ENCODE measurements at places on chromosomes 7 and 10.

- DNase-seq = no peak
Measured at GRCh38 chr10:70145166-70145665, 1.3 kb downstream of the TYSND1 start.

DNA sequence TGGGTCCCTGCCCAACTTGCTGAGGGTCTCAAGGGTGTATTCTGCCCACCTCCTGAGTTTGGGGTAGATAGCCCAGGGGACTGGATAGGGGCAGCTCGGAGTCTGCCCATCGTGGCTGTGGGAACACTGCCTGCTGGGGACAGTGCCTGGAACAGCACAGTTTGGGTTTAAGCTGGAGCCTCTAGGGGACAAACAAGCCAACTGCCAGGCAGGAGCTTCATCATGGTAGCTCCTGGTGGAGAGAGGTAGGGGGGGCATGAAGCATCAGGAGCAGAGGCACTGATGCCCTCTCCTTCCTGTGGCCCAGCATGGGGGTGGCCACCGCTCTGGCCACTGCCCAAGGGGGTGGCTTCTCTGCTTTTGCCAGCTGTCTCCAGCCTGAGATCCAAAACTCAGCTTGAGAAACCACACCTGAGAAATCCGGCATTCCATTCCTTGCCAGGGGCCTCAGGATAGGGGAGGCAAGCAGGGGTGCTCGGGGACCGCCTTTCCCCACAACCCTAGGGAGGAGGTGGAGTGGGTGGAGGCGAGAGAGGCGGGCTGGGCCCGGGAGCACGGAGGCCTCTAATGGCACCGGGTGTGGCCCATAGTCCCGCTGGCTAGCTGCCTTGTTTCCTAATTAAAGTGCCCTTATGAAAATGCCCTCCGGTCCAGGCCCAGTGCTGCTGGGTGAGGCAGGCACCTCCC is 47.6 kb downstream of the UNC5B start:
- DNase-seq = no peak

DNA sequence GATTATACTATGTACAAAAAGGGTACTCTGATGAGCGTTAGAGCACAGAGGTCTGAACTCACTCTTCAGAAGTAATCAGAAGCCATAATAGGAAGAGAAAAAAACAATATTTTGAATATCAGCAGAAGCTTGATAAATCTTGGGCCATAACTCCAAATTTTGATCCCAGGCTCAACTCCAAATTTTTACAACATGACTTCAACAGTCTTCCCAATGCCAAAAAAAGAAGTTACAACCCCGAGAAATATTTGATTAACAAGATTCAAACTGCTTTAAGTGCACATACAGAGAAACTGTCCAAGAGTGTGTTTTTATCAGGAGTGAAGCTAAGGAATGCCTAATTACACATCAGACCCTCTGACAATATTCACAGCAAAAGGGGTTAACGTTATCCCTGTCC is 7.5 kb downstream of the MPP7 start:
- no peak for DNase-seq

- DNase-seq = no peak
Measured at GRCh38 chr7:98860071-98860470, 9.7 kb downstream of the TMEM130 start.

- DNase-seq = no peak
Measured at GRCh38 chr10:31484431-31485135, 165.6 kb downstream of the ZEB1 start.

- no peak for DNase-seq
Measured at GRCh38 chr10:106571192-106571946, 593.1 kb downstream of the SORCS1 start.

DNA sequence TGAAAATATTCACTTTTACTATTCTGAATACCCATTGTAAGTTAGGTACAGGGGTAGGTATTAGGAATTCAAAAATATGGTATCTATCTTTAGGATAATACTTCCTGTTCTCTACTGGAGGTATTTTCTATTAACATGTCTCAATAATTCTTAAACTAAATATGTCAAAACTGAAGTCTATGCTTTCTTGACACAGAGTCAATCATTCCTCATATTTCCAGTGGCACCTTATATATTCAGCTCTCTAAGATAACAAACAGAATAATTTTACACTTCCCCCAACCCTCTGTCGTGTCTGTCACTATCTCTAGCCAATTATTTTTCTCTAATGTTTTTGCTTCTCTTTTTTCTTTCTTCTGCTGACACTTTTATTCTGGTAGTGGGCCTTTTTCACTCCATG is 138.9 kb downstream of the TMEM26 start:
- no peak for DNase-seq

DNA sequence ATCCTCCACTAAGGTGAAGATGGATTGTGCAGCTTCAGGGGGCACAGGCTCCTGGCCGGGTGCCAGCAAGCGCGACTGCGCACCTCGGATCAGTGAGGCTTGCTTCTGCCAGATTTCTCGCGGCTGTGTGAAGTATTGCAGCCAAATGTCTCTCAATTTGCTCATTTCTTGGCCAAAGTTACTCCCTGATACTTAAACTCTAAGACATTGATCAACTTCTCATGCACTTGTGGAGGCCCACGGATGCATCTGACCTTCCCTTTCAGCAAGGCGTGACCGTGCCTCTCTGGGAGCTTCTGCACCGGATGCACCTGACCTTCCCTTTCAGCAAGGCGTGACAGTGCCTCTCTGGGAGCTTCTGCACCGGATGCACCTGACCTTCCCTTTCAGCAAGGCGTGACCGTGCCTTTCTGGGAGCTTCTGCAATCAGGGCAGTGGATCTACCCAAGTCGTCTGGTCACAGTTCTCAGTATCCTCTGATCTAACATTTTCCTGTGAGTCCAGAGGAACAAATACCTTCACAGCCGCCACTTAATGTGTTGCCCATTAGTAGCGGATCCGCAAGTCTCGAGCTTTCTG is 248.3 kb downstream of the ADARB2 start:
- no peak for DNase-seq

DNA sequence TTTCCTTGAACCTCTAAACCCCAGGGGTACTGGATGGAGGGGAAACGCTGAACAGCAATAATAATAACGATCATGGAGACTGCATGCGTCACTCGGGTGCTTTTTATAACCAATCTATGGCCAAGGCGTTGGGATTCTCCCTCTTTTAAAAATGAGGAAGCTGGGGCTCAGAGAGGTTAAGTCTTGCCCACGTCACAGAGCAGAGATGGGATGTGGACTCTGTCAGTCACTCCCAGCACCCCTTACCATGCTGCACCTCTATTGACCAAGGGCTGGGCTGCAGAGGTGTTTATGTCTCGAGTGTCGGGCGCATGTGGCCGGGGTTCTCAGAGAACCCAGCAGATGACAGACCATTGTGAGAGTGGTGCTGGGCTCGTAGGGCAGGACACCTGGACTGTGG is 129.9 kb downstream of the CDH23 start:
- no peak for DNase-seq

DNA sequence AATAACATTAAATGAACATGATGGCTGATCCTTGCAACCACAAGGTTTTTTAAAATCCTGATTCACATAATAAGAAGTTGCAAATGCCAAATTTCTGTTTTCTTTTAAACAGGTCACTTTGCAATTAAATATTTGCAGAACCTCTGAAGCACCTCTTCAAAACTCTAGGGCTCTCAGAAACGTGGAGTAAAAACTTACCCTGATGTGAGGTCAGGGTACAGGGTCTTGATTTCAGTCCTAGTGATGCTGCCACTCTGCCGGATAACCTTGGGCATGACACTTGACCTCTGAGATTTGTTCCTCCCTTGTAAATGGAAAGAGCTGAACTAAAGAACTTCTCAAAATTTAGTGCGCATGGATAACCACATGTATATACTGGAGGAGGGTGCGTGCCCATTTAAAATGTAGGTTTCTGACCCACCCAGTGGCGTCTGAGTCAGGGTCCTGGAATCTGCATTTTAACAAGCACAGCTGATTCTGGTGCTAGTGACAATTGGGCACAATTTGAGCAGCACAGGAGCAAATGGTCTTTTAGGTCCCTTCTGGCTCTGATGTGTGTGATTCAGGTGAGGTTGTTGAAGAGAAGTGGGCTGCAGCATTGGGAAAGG is 35.5 kb upstream of the TNPO3 start:
- DNase-seq = no peak

DNA sequence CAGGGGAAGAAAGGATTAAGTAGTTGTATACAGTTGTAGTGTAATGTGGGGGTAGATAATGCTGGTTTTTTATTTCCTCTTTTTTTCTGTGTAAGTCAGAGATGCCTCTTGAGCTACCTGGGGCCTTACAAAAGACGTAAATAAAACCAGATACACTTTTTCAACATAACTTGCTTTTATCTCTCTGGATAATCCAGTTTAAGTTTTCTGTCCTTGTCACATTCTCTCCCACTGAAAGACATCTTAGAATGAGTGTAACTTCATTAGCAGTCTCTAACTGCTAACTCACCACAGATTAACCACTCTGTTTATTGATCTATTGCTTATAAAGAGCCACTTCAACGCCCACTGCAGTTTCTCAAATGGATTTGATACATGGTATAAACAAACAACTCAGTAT is 64.1 kb upstream of the LRRN3 start:
- DNase-seq = no peak

DNA sequence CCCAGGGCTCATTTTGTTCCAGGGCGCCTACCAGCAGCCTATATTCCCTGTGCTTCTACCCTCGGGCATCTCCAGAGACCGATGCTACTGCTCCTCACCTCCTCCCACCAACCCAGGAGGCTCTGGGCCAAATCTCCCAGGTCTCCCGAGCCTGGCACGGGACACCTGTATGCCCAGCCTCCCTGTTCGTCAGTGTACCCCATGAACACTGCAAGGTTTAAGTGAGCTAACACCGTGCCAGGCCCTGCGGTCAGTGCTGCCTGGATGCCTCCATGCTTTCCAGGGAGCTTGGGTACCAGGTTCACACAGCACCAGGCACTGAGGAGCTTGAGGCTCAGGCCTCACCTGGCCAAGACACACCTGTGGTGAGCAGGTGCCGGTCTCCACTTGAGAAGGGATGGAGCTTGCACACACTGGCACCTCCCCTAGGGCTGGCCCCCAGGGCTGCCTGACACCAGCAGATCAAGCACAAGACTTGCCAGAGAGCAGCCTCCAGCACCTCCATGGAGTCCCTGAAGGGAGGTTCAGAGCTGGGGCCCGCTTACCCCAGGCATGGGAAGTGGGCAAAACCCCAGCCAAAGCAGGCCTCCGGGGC is 80.3 kb downstream of the FAM53B start:
- no peak for DNase-seq

DNA sequence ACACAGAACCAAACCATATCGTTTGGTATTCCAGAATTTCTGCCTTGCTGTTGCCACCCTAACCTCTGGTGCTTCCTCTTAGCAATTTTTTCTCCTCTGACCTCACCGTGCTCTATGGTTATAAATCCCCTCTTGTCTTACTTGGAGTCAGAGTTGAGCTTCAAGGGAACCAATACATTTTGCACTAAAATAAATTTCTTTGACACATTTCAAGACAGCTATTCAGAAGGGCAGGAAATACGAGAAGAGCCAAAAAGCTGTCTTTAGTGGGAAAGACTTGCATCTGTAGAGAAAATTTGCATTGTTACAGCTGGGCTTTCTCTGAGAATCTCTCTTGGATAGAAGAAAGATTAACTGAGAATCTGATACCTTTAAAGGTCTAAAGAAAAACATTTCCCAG is 14.5 kb upstream of the AKR1C2 start:
- DNase-seq = no peak

GRCh38 chr10:102492344-102492939 is 10.1 kb downstream of the ACTR1A start:
- DNase-seq = no peak

DNA sequence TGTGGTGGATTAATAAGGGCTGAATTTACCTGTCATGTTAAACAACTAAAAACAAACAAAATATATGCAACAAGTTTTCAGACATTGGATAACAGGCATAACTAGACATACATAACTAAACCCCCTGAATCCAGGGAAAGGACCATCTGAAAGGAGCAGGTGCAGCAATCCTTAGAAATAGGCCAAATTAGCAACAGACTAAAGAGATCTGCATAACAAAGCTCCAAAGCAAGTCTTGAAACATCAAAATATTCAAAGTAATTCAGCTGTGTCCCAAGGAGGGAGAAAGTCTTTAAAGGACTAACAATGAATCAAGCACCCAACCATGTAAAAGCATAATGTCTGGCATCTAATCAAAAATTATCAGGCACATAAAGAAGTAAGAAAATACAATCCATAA is 475.1 kb downstream of the GRID1 start:
- no peak for DNase-seq

GRCh38 chr7:4179688-4180380 is 502.3 kb upstream of the FOXK1 start:
- no peak for DNase-seq

GRCh38 chr7:127914693-127915092 is 116.5 kb downstream of the LRRC4 start:
- DNase-seq = no peak

- no peak for DNase-seq
Measured at GRCh38 chr7:138499340-138499739, 39.3 kb downstream of the TRIM24 start.

- no peak for DNase-seq
Measured at GRCh38 chr10:100612601-100613595, 77.2 kb downstream of the HIF1AN start.

DNA sequence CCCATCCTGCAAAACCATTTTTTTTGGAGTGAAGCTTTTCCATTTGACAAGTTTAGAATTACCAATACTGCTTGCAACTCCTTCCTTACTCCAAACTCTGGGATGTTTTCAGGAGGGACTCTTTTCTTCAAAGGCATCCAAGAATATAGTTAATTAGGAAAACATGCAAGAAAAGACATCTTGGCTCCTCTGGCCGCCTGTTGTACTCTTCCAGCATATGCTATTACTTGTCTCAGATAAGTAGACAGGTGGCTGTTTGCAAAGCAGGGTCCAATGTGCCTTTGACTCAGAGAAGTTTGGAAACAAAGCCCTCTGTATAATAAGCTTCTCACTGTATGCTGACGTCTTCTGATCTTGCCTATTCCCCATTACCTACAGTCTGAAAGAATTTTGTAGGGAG is 746.5 kb downstream of the AUTS2 start:
- no peak for DNase-seq

GRCh38 chr7:152086513-152086912 is 61.0 kb downstream of the GALNT11 start:
- no peak for DNase-seq

DNA sequence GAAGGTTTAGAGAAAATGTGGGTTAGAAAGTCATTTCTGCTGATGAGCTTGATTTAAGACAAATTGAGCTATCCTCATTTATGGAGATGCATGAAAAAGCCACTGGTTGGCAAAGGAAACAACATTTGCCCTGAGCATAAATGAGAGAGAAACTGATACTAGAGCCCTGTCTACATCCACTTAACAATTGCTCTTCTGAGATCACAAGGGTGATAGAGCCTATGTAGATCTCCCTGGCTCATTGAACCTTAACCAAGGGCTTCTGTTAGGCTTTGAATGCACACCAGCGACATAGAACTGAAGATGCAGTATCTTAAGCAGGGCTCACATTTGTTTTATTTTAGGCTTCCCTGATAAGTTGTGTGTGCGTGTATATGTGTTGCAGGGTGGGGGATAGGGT is 35.0 kb downstream of the GPR141 start:
- DNase-seq = no peak

GRCh38 chr10:86074294-86074693 is 292.3 kb downstream of the GRID1 start:
- DNase-seq = no peak

GRCh38 chr7:69687739-69688433 is 89.6 kb downstream of the AUTS2 start:
- no peak for DNase-seq

- no peak for DNase-seq
Measured at GRCh38 chr7:128164061-128164954, 76.8 kb upstream of the LEP start.

Measured in CMK (cell line).